Endodermal cell (in vitro differentiated cells): ENCODE measurements at places on chromosomes 16 and 17. TPM values are rescaled to one million over a fixed set of nuclear protein-coding genes. Genes with fewer than 3 reads are reported as not detected.
A peak's percentile ranks its signal among the peaks of the same experiment; 100 is the strongest.

DNA sequence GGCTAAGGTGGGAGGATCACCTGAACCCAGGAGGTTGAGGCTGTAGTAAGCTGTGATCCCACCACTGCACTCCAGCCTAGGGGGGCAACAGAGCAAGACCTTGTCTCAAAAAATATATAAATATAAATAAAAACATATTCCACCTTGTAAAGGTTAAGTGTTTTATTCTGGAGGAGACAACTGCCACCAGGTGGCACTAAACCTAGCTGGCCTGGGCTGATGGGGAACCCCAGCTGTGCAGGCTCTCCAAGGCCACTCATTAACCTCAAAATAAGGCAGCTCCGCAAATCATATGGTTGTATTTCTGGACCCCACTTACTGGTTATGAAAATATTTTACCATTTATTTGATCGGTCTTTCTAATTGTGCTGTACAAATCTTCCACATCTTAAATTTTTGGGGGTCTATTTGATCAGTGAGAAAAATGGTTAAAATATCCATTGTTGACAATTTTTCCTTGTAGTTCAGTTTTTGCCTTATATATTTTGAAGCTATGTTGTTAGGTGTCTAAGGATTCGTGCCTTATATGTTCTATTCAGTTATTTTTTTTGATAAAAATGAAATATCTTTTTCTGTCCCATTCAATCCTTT is 8.5 kb upstream of the ICAM2 start:
- DNase-seq: peak; percentile 92

DNA sequence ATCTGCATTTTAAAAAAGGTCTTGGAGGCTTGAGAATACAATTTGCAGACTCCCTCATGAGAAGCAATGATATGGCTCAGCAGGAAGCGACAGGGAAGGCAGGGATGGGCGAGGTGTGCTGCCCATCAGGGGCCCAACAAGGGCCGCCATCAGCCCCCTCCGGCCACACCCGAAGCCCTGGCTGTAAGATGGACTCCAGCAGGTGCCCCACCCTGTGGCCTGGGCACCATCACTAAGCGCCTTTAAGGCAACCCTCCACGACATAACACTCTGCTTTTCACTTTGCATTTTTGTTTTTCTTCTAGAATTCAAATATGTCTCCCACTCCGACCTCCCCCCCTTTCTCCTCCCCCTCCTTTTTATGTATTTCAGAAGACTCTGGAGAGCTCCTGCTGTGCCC is 52.2 kb upstream of the RCVRN start:
- DNase-seq: no peak

TMEM238L gene
- total RNA-seq: not detected in 3 replicates

DNA sequence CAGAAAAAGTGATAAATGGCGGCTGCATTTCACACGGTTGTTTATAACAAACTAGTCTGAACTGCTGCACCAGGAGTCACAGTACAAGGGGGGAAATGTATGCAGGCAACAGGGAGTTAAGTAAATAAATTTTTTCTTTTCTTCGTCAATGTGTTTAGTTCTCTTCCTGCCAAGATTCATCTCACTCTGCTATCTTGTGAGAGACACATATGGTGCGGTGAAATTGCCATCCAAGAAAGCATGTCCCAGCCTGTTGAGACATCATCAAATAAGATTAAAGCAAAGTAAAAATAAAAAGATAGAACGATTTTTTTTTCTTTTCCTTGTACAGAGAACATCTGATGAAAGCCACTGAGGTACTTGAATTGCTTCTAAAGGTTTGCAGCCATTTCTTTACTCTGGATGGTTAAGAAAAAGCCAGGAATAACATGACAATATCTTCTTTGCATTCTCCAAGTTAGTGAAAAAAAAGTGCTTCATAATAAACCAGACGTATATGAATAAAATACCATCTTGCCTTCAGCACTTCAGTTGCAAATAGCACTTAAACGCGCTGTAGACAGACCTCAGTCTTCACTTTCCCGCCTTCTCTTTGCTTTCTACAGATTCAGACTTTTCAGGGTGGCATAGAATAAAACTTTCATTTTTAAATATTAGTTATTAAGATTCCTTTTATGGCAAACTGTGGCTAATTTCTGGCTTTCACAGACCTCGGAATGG is 506.2 kb upstream of the ZFHX3 start:
- DNase-seq: no peak

PRSS36 gene
- total RNA-seq: 0.48 to 0.71 TPM in 2 of 3 replicates, not detected in the other

CBLN1 gene
- 1.2 and 1.3 TPM in 2 replicates for total RNA-seq

RTN4RL1 gene
- 18.2 to 22.8 TPM (median 18.2 TPM) in 3 replicates for total RNA-seq

CTRB1 gene
- total RNA-seq: not detected in 3 replicates

- no peak for DNase-seq
These were observed 1.4 kb downstream of the THUMPD1 start for GRCh38 chr16:20740007-20740883.

CRYM gene
- 14.2 and 18.3 TPM in 2 replicates for total RNA-seq

CBFA2T3 gene
- 0.97 to 1.9 TPM (median 1.0 TPM) in 3 replicates for total RNA-seq

GRCh38 chr16:57361404-57361803 is 2.8 kb downstream of the CCL22 start:
- DNase-seq: no peak

DNA sequence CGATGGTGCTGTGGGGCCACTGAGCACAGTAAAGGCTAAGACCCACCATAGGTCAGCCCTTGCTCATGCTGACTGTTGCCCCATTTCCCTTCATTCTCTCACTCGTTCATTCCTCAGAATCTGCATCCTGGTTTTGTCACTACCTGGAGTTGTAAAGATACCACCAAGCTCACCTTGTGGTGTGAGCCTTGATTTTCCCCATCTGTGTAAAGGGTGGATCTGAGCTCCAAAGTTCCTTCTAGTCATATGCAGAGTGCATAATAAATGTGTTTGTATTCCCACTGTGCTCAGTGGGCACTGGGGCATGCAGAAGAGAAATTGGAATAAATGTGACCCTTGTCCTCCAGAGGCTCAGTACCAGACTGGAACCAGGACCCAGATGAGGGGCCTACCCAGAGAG is 35.2 kb upstream of the MEOX1 start:
- no peak for DNase-seq

GRCh38 chr16:84562174-84562815 is 55.6 kb downstream of the COTL1 start:
- DNase-seq: no peak

DNA sequence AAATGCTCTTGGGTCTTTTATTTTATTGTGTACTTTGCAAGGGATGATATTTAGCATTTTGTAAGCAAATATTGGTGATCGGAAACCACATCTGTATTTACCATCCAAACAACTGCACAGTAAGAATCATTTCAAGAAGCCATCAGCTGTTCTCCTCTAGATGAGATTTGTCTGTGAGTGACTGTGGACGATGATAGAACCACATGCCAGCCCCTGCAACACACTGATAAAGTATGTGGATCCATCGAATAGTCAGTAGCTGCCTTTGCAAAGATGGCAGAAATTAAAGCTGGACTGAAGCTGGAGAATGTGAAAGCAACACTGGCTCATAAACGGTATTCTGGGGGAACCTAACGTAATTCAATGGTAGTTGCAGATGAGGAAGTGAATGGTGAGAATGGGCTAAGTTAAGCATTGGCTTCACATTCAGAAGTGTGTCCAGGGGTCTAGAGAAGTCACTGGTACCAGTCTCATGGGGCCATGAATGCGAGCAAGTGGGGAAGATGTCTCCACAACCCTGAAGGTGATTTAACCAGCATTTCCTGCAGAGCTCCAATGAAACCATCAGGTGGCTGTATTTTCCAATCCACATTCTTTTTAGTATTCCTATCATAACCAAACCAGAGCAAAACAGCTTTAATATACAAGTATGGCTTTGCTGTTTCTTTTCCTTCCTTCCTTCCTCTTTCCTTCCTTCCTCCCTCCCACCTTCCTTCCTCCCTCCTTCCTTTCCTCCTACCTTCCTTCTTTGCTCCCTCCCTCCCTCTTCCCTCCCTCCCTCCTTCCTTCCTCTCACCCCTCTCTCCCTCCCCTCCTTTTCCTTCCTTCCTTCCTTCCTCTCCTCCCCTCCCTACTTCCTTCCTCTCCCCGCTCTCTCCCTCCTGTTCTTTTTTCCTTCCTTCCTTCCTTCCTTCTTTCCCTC is 169.4 kb downstream of the ABCA8 start:
- DNase-seq: no peak

DNA sequence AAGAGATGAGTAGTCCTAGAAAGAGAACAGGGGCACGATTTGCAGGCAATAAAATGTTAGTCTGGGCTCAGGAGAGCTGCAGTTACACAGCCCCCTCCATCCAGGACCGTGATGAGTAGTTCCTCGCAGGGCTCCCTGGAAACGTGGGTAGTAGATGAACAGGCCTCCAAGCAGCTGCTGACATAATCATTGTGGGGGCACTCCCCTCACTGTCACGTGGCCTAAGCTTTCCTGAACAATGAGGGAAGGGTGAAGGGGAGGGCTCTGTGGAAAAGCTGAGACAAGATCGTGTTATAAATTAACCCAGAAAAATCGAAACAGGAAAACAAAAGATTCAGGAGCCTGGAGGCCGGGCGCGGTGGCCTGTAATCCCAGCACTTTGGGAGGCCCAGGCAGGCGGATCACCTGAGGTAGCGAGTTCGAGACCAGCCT is 1.3 kb upstream of the PER1 start:
- peak; percentile 71 for DNase-seq

- DNase-seq: no peak
These were observed 163.5 kb upstream of the KIF2B start for GRCh38 chr17:53659181-53659580.

DNA sequence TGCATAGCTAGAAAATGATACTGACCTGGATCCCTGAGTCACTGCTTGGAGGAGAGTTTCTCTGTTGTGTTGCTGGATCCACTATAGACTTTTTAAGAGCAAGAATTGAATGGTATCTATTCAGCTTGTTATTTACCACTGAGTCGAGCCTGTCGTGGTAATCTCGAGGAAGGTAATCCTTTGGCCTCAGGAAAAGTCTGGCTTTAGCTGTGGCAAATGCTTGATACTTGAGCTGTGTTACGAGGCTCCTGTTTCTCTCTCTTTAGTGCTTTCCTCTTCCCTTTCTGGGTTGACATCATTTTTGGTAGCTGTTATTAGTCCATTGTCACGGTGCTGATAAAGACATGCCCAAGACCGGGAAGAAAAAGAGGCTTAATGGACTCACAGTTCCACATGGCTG is 314.3 kb downstream of the SNX29 start:
- no peak for DNase-seq

- no peak for DNase-seq
These were observed 335.5 kb upstream of the ZFHX3 start for GRCh38 chr16:73383195-73383987.
